ENCODE measurements at places on chromosomes 2 and 18. TPM values are rescaled to one million over a fixed set of nuclear protein-coding genes. Genes with fewer than 3 reads are reported as not detected.

The GALR1 gene
- total RNA-seq = not detected

The TUBA4B gene
- total RNA-seq = 0.20 TPM

The SEPTIN10 gene
- 43.1 TPM for total RNA-seq

The G6PC2 gene
- total RNA-seq = not detected

The GAD1 gene
- 0.39 TPM for total RNA-seq

The ZNF385B gene
- not detected for total RNA-seq

The FBXO15 gene
- total RNA-seq = 0.67 TPM

The UGT1A9 gene
- 4.9 TPM for total RNA-seq

The SRD5A2 gene
- total RNA-seq = 0.06 TPM

The GPR39 gene
- total RNA-seq = 6.9 TPM

The MERTK gene
- 2.2 TPM for total RNA-seq

The ZDBF2 gene
- total RNA-seq = 0.74 TPM

The CNGA3 gene
- not detected for total RNA-seq

Data from A549 treated with Hydrocortisone at 1 μM for 4 hours (cell line).